ENCODE measurements at places on chromosomes 16 and 17.

GRCh38 chr17:21523497-21524210 lies 147.5 kb downstream of the KCNJ12 start:
- DNase-seq, result no peak

- no peak for DNase-seq
These were observed 10.4 kb upstream of the FAM20A start for GRCh38 chr17:68611353-68612208.

- no peak for DNase-seq
These were observed 8.0 kb upstream of the HEXD start for GRCh38 chr17:82410014-82410716.

DNA sequence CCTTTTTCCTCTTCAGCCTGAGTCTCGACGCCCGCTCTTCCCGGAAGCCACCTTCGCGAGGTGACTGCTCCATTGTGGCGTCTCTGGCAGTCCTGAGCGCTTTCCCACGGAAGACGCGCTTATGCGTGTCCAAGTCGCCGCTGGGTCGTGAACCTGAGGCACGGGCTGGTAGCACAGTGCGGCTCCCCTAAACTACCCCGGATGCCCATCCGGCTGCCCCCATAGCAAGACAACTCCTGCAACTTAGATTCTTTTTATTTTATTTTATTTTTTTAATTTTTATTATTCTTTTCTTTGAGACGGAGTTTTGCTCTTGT lies 2.1 kb upstream of the ESRP2 start:
- no peak for DNase-seq

- no peak for DNase-seq
These were observed 18.6 kb downstream of the AP2B1 start for GRCh38 chr17:35605678-35606077.

DNA sequence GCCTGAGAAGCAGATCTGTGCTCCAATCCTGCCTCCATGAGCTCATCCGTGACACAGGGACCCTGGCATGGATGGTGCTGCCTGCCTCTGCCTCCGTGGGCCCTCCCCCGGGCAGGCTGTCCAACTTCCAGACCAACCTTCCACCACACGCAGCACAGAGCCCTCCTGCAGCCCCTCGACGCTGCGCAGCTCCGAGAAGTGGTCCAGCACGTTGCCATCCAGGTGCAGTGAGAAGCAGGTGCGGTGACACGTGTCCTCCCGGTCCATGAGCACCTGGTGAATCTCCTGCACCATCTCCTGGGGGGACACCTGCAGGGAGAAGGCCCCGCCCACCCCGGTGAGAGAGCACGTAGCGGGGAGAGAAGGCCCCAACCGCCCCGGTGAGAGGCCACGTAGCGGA lies 8.4 kb downstream of the CLUH start:
- DNase-seq, result no peak

DNA sequence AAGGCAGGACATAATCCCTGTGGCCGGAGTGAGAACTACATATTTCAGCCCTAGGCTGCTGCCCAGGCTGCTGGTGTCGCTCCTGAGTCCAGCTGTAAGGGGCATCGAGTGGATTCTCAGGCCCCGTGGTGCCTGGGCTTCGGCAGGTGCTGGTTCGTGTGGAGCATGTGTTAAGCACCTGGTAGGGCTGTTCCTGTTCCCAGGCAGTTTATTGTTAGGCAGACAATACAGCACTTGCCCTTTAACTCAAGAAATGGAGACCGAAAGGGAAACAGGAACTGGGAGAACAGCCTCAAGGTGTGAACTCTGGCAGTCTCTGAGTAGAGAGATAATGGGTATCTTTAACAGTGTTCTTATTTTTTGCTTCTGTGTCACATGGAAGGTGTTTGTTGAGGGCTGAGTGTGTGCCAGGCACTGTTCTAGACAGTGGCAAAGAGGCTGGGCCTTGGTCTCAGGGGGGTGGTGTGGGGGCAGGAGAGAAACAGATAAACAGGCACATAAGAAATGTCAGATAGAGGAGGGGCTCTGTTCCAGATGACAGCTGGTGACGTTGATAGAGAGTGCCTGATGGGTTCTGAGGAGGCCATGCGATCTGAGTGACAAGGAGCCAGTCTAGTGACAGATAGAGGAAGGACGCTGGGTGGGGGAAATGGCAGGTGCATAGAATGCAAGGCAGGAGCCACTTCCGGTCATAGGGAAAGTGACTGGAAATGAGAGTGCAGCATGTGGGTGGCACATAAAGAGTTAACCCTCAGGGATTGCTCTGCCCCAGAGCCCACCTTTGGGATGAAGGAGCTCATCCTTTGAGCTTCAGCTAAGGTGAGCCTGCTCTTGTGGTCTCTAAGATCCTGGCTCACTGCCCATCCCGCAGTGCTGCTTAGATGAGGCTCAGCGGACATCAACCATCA lies 33.8 kb downstream of the EPN2 start:
- DNase-seq, result no peak

- no peak for DNase-seq
These were observed 31.4 kb downstream of the BANP start for GRCh38 chr16:87982581-87983041.

DNA sequence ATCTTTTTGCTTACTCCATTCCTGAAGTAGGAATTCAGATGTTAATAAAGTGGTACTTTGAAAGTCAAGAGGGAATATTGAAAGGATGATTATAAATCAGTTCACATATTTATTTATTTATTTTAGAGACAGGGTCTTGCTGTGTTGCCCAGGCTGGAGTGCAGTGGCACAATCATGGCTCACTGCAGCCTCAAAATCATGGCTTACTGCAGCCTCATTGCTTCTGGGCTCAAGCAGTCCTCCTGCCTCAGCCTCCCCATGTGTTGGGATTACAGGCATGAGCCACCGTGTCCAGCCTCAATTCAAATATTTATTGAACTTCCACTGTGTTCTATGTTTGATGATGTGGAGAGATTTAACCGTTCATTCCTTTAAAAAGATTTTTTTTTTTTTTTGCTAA lies 6.6 kb downstream of the NDEL1 start:
- no peak for DNase-seq

DNA sequence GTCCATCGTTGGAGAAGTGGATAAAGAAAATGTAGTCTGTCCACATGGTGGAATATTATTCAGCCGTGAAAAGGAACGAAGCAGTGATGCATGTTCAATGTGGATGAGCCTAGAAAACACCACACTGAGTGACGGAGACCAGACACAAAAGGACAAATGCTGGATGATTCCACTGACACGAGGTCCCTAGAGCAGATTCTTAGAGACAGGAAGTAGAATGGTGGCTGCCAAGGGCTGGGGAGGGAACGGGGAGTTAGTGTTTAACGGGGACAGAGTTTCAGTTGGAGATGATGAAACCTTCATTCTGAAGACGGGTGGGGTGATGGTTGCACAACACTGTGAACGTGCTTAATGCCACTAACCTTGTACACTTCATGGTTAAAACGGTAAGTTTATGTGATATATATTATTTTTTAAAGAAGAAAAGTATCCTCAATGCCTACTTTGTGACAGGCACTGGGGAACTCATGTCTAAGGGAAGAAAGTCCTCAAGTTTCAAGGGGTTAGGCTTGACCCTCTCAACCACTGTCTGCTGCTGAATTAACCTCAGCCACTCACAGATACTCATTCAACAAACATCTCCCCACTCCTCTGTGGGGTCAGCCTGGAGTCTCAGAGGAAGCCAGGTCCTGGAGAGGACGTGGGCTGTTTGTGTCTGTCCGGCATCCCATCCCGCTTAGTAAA lies 17.6 kb downstream of the C16orf74 start:
- no peak for DNase-seq

- DNase-seq, result no peak
These were observed 17.9 kb downstream of the LIG3 start for GRCh38 chr17:34998205-34998604.

- no peak for DNase-seq
These were observed 263.3 kb upstream of the CDH5 start for GRCh38 chr16:66103211-66103610.

DNA sequence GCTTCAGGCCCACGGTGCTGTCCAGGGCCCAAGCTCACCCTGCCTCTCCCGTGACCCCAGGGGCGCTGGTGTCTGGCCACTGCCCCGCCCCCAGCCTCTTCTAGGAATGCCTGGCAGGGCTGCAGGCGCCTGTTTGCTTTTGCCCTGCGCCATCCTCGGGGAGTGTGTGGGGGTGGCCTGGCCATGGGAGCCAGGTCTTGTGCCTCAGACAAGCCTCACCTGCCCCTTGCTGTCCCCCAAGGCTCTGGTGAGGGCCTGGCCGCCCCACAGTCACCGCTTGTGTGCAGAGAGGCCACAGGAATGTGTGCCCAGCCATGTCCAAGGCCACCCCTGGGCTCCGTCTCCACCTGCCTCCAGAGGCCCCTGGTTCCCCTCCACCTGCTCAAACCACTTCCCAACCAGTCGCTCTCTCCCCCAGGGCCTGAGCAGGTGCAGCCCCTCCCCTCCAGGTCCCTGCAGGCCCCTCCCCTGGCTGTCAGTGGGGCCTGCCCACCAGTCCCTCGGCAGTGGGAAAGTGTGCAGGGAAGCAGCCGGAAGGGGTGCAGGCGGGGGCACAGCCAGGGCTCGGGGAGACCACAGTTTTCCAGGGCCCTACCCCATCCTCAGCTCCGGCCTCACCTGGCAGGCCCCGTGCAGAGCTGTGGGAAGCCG lies 841 bp upstream of the IGFALS start:
- no peak for DNase-seq

- no peak for DNase-seq
These were observed 44.0 kb upstream of the IRF8 start for GRCh38 chr16:85854935-85855334.

DNA sequence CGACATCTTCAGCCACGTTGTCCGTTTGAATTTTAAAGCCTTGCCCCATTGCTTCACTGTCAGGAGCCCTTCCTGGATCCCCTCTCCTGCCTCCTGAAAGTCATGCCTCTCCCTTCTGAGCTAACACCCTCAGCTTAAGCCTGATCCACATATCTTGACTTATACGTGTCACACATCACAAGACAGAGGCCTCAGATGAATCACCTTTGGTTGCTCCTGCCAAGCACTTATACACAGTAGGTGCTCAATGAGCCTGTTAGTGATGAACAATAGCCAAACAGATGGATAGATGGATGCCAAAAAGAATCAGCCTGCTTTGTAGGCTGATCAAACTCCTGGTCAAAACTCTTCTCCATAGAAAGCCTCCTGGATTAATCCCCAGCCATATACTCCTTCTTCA lies 31.8 kb downstream of the PITPNM3 start:
- DNase-seq, result no peak

DNA sequence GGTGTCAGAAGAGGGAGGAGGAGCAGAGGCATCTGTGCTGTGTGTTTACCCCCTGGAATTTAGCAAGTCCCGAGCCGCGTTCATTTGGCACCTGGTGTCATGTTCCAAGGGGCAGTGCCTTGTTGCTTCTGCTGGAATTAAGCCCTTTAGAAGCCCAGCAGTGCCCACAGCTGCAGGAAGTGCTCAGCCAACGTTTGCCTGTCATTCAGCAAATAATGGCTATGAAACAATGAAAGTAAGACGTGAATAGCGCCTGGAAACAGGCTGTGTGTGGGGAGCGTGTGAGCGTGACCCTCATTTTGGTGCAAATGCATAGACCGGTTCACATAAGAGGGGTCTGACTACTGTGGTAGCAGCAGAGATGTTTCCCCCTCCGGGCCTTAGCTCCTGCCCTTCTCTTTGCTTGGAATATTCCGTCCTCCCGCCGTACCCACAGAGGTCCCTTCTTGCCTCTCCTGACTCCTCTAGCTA lies 5.8 kb upstream of the ATP2C2 start:
- no peak for DNase-seq

All from glomerular endothelial cell (primary cell).